Activated gamma-delta T cell treated with Interleukin-2 at 50 U/mL for 16 hours (primary cell): ENCODE measurements at places on chromosomes 1 and 21.

- DNase-seq = no peak
These were observed 115.7 kb downstream of the NTPCR start for GRCh38 chr1:233066087-233066486.

- no peak for DNase-seq
These were observed 19.9 kb downstream of the SAMSN1 start for GRCh38 chr21:14526199-14526598.

- no peak for DNase-seq
These were observed 3.9 kb downstream of the CLDN19 start for GRCh38 chr1:42736152-42736551.

DNA sequence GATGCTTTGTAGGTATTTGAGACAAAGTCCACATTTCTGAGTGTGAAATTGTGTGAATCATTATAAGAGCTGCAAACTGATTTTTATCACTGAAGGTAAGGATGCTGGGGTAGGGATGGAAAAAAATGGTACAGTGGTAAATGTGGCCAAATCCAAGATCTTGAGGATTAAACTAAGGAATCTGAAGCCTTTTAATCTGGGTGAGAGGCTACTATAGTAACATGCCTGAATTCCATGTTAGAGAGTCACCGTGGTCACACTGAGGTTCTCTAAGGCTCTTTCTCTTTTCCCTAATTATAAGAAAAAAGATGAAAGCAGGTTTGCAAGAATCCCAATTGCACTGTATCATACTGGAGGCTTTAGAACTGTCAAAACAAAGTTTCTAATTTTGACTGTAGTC, 17.6 kb downstream of the PTGER3 start:
- no peak for DNase-seq

DNA sequence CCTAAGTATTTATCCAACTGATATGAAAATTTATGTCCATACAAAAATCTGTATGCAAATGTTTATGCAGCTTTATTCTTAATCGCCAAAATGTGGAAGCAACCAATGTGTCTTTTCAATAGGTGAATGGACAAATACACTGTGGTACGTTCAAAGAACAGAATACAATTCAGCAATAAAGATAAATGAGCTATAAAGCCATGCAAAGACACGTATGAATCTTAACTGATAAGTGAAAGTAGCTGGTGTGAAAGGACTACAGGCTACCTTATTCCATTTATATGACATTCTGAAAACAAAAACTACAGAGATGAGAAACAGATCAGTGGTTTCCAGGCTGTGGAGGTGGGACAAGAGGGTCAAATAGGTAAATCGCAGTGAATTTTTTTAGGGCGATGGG, 419.6 kb upstream of the B3GALT2 start:
- no peak for DNase-seq

GRCh38 chr1:94668528-94668927, 127.0 kb upstream of the F3 start:
- no peak for DNase-seq

- no peak for DNase-seq
These were observed 49.0 kb downstream of the GPR161 start for GRCh38 chr1:168087696-168088095.

DNA sequence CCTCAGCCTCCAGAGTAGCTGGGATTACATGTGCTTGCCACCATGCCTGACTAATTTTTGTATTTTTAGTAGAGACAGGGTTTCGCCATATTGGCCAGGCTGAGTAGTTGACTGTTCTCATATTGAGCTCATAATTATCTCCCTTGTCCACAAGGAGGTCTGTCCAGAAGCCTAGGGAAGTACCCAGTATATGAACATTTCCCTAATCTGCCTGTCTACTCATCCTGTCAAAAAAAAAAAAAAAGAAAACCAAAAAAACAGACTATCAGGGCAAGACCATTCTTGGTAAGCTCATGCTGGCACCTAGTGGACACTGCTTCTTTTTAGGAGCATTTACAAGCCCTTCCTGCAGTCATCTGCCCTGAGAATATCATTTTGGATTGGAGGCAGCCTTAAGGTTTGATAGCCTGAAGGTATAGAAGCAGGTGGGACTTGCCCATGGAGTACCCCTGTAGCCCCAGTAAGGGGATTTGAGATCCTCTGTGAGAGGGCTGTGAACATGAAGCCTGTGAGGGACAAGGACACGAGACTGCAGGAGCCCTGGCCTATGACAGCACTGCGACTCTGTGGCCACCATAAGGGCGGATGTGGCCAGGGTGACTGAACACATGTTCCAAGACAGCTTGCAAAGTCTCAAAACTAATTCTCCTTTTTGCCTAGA, 10.8 kb upstream of the DUSP12 start:
- peak; percentile 60 for DNase-seq

DNA sequence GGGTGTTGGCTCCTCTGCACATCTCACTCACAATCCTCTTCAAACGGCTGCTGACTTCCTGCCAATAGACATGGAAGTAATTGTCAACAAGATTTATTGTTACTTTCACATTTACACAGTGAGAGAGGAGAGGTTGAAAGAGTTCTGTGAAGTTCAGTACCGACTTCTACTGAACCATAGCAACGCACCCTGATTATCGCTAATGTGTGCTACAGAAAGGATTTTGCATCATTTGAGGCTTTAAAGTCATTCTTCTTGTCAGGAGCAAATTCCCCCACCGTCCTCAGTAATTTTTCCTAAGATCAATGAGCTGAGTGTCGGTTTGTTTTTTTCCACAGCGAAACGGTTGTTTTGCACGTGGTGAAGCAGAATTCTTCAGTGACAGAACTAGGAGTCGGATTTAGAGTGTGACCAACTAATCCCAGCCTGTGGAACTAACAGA, 361.0 kb downstream of the ADGRL2 start:
- no peak for DNase-seq

GRCh38 chr1:91754348-91754747, 131.6 kb downstream of the TGFBR3 start:
- no peak for DNase-seq

GRCh38 chr1:167714098-167714438, 7.7 kb upstream of the MPZL1 start:
- no peak for DNase-seq

GRCh38 chr1:177274687-177275211, 104.0 kb downstream of the BRINP2 start:
- DNase-seq = no peak

DNA sequence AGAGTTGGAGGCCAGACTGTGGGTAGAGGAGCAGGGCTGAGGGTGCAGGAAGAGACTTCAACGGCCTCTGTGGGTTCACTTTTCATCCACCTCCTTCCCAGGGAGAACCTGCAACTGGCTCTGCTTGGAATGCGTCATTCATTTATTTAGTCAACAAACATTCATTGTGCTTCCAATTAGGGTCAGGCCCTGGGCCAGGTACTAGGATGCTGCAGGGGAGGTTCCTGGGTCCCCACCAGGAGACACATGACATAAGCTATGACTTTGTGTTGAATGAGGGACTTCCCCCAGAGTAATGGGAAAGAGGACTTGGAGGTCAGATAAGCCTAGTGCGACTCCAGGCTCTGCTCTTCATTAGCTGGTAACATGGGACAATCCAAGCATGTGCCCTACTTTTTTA, 46.3 kb upstream of the RPL11 start:
- DNase-seq = no peak

DNA sequence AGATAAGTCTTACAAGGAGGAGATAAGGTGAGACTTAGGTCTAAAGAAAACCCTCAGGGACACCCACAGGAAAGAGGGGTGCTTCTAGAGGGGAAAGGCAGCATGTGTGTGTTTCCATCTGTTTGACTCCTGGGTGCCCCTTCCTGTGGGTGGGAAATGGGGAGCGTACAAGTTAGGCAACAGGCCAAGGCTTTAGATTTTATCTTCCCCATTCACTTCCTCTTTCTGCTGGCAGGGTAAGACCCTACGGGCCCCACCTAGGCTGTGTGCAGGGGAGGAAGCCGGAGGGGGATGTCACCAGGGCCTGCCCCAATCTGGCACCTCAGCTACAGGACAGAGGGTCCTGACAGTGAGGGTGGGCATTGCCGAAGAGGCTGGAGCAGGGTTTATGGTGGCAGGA, 2.5 kb upstream of the OLIG1 start:
- DNase-seq = no peak

DNA sequence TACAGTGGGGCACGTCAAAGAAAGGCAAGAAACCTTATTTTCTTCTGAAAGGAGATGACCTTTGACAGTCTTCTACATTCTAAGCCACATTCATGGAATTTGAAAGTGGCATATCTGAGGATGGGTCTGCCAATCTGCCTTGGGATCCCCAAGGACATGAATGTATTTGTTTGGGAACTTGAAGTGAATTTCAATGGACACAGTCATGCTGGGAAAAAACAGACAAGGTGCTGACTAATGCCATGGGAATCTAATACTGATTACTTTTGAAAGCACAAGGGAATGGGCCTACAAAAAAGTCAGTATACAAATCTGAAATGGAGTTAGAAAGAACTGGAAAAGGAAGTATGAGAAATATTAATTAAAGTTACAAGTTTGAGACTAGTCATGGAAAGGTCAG, 128.8 kb downstream of the KCNJ6 start:
- DNase-seq = no peak

DNA sequence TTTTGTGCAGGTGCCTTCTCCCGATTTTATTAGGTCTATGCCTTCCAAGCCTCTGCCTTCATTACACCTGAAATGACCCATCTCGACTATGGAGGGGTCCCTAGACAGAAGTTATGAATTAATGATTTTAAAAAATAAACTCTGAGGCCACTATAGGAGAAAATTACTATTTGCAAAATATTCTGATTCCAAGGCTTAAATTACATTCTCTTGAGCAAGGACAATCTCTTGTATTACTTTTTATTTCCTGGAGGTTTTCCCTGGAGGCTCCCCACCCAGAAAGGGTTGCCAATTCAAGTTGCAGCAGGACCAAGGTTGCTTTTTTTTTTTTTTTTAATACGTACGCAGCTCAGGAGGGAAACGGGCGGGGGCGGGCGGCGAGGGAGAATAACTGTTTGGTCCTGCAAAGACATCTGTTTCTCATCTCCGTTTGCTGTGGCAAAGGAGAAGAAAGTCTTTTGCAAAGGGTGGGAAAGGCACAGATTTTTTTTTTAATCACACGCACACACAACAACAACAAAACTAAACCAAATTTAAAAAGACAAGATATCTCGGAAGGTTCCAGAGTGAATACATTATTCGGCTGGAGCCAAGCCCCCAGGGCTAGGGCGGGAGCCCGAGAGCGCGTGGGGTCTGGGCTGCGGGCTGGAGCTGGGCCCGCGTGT, 618 bp upstream of the SERTAD4 start:
- no peak for DNase-seq

DNA sequence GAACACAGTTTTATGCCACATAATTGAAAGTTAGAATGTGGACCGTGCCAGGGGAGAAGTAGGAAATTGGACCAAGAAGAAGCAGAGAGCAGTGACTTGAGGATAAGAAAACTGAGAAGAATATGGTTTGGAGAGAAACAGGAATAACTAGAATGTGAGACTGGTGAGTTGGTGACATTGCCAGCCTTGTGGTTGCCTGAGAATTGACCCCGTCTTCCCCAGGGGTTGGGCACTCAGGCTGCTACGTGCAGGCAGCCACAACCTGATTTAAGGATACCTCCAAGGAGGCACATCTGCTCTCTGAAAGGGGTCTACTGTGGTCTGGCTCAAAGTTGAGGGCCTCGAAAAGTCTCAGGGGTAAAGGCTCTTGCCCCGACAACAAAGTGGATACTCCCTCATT, 112.1 kb upstream of the ARTN start:
- no peak for DNase-seq

DNA sequence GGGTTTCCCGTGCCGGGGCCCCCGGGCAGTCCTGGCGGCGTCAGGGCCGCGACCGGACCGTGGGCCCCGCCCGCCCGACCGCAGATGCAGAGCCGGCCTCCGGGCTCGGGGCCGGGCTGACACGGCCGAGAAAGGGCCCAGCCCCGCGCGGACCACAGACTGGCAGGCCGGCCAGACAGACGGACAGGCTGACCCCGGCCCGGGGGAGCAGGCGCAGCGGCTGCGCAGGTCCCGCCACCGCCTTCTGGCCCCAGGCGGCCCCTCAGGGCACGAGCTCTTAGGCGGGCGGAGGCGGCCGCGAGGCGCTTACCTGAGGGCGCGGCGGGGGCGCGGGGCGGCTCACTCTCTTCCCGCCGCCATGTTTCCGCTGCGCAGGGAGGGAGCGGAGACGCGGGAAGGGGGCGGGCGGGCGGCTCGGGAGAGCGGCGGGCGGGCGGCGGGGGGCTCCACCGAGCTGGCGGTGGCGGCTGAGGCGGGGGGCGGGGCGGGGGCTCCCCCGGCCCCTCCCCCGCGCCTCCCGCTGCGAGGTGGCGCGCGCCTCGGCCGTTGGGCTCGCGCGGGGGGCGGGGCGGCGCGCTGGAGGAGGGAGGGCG, at the start of gene SCMH1:
SCMH1 (minus strand) TSS at position 558 of the 593 bp plus-strand sequence. CDS start 56,173 bp downstream, outside the sequence.
- peak; percentile 46 for DNase-seq

GRCh38 chr1:150976879-150977694, 2.5 kb upstream of the CERS2 start:
- DNase-seq = peak; percentile 70

DNA sequence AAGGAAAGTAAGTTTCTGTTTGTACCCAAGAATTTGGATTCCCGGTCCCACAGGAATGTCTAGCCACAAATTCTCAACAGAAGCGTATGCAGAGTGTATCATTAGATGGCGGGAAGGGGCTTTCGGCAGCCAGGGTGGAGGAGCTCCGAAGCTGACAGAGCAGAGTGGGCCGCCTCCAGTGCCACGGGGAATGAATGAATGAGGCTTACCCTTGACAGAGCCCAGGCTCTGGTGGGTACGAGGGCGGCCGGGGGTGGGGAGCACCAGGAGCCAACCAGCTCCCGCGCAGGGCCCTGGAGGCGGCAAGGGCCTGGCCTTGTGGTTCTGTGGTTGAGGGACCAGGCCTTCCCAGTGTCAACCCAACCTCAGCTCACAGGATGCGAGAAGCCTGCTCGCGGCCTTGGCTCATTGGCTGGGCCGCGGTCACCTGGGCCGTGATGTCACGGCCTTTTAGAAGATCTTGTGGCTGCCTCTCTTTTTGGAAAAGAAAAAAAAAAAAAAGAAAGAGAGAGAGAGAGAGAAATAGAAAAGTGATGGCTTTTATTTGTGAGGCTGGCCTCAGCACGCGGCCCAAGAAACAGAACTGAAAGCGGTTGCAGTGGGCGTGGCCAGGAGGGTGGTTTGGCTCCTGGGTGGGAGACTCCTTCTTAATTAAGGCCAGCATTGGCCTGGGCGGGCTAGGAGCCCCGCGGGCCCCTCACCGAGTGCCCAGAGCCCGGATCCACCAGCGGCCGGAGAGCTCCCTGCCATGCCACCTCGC, 34.9 kb upstream of the RUNX3 start:
- peak; percentile 86 for DNase-seq

DNA sequence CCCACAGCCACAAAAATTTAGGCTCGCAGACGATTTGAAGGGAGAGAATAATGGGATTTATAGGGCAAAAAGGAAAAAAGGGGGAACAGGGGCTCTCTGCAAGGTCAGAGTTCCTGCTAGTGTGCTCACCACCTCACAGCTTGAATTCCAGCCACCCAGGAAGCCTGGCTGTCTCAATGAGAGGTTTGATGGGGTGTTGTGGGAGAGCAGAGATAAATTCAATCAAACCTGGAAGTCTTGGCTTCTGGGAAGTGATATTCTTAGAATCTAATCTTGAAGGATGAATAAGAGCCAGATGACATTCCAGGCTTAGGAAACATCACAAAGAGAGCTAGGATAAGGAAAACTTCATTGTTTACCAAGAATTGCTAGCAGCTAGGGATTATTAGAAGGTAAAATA, 47.4 kb upstream of the C21orf91 start:
- no peak for DNase-seq
